T-helper 22 cell (primary cell): ENCODE measurements at places on chromosomes 3 and 15.
A peak's percentile ranks its signal among the peaks of the same experiment; 100 is the strongest.

- no peak for DNase-seq
Observed at GRCh38 chr3:111802163-111802625, 56.9 kb upstream of the PHLDB2 start.

DNA sequence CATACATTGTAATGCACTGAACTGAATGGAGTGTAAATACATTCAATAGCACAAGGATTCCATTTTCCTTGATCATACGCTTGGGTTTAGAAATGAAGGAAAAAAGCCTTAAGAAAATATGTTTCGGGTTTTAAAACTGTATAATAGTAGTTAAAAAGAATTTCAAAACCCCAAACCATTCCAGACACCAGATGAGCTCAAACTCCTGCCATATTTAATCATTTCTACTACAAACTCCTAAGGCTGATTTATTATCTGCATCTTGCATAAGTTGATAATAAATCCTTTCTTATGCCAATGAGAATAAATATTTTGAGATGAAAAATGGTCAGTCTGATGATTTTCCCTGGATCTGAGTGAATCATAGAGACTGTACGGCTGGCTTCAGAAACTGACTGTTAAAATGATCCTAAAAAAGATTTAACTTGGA, 51.0 kb downstream of the NR1D2 start:
- no peak for DNase-seq

GRCh38 chr3:128067489-128067888, 15.3 kb downstream of the SEC61A1 start:
- no peak for DNase-seq

DNA sequence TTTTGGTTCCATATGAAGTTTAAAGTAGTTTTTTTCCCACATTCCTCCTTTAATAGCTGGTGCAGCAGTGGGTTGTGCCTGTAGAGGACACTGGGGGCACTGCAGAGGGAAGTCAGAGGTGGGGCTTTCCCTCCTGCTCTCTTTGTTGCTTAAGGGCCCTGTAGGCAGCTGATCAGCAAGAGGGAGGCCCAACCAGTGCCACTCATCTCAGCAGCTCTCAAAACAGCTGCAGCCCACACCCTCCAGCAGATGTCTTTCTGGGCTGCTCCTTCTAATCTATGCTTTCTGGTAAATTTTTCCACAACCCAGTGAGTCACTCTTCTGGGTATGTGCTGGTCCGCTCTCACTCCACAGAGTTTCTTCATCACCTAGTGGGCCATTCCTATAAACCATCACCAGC, 263.8 kb downstream of the FEZF2 start:
- DNase-seq = no peak

DNA sequence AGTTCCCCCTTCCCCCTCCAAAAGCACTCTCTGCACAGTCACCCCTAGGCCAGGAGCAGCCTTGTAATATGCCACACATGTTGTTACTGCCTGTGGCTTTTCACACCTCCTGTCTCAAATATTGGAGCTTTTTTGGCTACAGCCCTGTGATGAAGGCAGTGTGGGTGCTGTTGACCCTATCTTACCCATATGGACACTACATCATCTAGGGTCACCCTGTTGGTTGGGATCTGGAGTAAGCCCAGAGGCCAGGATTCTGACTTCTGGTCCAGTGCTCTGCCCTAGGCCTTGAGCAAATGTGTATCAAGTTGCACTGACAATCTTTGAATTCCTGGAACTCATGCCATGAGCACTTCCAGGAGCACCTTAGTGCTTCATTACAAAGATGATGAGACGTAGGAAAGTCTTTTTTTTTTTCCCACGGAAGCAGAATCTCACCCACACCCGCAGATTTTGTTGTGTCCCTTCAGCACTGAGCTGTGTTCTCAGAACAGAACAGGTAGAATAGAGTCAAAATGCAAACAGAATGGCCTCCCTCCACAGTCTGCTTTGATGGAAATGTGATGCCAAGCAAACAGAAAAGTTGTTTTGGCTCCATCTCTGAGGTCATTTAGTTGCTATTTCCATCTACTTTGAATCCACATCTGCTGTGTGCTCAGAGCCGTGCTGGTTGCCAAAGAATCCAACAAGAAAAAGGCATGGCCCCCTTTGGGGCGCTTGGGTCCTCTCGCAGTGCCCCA, 49.6 kb downstream of the SMAD3 start:
- DNase-seq = no peak

DNA sequence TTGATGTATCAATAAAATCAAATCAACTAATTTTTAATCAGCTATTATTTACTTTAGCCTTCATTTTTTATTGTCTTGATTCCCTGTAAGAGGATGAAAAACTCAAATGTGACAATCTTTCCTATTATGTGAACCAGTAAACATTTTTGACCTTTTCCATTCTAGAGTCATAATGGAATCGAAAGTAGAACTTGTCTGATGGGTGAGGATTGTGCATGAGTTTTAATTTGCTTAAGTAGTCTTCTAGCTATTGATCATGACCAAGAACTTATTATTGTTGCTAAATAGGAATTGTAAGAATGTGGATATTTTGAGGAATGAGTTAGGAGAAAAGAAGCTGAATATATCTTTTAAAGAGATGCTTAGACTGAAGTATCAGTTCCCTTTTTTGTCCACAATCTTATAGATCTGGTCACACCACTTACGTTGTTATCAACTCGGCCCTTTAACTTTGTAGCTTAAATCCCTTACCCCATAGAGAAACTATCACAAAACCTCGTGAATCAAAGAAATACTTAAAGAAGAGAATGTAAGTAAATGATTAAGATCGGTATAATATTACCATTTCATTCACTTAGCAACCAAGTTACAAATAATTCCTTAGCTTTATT, 147.3 kb downstream of the TP63 start:
- DNase-seq = no peak

DNA sequence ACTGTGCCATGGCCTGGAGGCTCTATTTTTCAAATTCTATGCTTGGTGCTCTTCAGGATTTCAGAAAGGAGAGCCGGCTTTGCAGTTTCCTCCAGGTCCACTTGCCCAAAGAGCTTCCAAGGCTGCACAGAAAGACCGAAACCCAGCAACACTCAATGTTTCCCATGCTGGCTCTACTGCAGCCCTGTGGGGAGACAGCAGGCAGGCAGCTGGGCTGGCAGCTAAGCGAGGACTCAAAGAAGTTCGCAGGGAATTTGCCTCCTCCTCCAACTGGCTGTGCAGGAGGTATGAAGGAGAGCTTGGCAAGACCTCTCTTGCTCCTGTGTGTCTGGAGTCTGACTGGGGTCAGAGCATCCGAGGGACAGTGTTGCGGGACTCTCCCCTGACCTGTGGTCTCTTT, 17.4 kb upstream of the ITGA11 start:
- DNase-seq = no peak

GRCh38 chr3:194275721-194276120, 75.4 kb downstream of the CPN2 start:
- no peak for DNase-seq

DNA sequence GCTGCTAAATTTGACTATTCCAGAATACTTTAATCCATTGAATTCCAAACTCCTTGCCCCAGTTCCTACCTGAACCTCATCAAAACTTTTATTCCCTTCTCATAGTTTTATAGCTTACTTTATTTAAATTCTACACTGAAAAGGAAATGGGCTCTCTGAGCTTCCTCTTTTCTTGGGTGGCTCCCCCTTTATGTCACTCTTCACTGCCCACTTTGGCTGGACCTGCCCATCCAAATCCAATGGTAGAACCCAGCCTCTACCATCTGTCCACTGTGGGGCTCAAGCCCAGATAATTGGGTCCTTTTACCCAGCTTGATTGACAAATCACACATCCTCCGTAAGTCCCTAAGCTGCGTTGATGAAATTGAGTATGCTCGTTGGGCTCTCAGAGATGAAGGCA, 216.5 kb downstream of the BBX start:
- no peak for DNase-seq

DNA sequence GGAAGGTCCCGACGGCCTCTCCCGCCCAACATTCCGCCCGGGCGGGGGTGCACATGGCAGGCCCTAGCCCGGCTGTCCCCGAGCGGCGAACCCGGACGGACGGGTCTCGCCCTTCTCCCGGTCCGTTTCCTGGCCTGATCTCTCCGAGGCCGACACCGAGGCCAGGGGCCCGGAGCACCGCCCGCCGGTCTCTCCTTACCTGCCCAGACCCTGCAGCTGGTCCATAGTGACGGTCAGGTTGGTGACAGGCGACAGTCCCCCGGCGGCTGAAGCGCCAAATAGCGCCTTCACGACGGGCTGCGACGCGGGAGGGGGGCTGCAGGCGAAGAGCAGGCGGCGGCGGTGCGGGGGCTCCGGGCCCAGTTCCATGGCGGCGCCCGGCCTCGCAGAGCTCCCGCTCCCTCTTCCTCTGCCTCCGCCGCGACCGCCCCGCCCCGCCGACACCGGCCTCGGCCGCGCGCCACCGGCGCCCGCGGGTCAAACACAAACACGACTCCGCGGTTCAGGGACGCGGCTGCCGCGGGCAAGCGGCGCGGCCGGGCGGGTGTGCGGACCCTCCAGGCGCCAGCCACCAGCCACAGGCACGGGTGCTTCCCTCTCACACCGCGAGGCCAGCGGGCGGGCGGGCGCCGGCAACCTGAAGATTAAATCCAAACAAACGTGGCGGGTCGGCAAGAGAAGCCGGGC, 495 bp downstream of the CDC25A start:
- no peak for DNase-seq

- no peak for DNase-seq
Observed at GRCh38 chr15:85154061-85154460, 172.4 kb downstream of the PDE8A start.

DNA sequence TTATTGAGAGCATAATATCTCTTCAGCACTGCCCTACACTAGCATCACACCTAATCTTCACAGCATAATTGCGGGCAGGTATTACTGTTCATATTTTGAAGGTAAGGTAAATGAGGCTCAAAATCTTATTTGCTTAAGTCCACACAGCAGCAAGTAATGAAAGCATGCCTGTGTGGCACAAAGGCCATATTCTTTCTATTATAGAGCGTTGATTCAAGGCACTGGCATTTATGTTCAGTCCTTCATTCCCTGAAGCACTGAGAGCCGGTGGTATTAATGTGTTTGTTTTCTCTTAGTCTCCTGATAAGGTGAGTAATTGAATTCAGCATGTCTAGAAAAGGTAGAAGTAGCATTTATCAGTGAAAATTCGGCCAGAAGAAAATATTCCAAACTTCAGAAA, 231.2 kb downstream of the BBX start:
- no peak for DNase-seq

- DNase-seq = no peak
Observed at GRCh38 chr15:50145451-50145872, 26.4 kb upstream of the ATP8B4 start.

GRCh38 chr3:71064956-71065763, 518.4 kb downstream of the FOXP1 start:
- peak; percentile 66 for DNase-seq

DNA sequence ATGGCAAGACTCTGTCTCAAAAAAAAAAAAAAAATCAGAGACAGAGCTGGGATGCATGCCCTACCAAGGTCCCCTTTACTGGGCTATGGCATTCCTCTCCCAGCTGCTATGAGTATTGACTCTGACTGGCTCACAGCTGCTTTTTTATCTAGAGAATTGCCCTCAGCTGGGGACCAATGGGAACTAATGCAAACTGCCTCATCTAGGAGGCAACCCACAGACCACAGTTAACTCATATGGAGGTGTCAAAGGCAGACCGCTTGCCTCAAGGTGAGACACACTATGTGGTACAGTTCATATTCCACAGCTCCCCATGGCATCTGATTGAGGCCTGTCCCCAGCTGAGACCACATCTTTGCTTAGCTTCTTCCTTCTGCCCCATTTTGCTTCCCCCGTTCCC, 183.5 kb upstream of the EOMES start:
- no peak for DNase-seq

DNA sequence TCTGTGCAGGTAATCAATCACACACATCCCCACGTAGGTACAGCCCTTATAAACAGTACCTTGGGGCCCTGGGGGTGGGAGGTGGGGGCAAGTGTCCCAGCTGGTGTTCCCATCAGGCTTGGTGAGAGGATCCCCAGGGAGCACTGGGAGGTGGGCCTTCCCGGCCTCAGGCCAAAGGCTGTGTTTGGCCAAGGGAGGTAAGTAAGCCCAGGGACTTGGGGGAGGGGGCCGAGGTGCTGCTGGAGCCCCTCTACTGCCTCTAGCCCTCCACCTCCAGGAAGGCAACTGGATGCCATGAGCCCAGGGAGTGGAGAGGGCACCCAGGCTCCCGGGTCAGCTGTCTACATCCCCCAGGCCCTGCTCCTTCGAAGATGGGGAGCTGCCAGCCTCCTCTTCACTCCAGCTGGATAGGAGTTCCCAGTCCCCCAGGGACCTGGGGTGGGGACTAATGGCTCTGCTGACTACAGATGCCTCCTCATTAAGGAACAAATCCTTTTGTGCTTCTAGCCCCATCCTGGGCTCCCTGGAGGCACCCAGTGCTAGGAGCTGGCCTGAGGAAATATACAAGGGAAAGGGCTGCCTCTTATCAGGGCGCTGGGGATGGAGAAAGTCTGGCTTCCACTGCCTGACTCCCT, 33.1 kb downstream of the RNU5B-1 start:
- no peak for DNase-seq
